Iris pigment epithelial cell (primary cell): ENCODE measurements at places on chromosomes 1 and 21.

DNA sequence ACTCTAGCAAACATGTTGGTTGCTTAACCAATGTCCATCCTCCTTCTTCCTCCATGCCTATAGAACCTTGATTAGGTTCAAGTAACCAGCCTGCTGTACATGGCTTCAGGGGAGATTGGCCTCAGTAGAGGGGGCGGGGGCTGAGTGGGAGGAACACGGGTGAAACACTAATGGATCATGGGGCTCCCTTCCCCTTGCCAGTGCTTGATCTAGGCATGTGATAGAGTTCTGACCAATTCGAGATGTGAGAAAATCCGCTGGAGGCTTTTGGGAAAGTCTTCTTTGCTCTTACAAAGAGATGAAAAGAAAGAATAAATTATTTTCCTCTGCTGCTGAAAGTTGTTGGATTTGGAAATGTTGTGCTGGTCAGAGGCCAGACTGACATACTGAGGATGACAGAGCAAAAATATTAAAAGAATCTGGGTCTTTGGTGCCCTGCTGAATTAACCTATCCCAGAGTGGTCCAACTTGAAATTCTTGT lies 5.2 kb upstream of the OTUD7B start:
- DNase-seq: no peak

- peak; percentile 69 for DNase-seq
These were observed 3.2 kb downstream of the PTP4A2 start for GRCh38 chr1:31934706-31935629.

GRCh38 chr1:232715154-232715553 lies 85.2 kb upstream of the SIPA1L2 start:
- DNase-seq: no peak

DNA sequence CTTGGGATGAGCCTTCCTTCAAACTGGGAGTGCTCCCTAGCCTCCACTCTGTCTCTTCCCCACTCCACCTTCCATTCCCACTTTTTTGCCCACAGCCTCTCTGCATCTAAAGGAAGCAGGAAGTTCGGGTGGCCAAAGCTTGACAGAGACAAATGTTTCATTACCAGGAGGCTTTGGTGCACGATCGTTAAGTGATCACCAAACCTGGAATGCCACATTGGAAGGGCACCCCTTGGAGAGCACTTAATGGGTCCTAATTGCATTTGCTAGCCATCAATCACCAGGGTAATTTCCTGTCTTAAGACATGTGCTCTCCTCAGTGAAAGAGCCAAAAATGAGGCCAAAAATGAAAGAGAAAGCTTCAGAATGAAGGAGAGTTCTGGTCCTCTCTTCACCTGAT lies 206.5 kb downstream of the TNR start:
- no peak for DNase-seq

- no peak for DNase-seq
These were observed 29.4 kb downstream of the NENF start for GRCh38 chr1:212461916-212462660.

GRCh38 chr1:6205849-6206519 lies at the start of gene RNF207:
Gene RNF207 (plus strand): TSS chr1:6206119. CDS start chr1:6206536, 417 bp downstream.
- DNase-seq: peak; percentile 77

DNA sequence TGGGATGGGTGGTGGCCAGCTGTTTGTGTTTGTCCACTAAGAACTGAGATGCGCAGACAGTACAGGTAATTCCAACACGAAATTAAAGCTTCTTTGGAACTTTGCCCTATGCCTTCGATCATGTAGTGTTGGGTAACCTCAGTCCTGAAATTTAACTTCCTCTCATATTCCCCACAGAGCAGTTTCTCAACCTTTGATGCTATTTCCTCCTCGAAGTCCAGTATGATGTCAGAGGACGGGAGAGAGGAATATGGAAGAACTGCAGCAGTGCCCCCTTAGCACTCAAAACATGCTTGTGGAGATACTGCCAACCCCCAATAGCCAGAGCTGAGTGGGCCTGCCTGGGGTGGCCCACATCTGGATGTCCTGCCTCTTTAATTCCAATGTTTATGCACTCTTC lies 3.6 kb downstream of the LPAR3 start:
- no peak for DNase-seq

GRCh38 chr21:45050345-45050796 lies 24.0 kb upstream of the ADARB1 start:
- DNase-seq: peak; percentile 46

DNA sequence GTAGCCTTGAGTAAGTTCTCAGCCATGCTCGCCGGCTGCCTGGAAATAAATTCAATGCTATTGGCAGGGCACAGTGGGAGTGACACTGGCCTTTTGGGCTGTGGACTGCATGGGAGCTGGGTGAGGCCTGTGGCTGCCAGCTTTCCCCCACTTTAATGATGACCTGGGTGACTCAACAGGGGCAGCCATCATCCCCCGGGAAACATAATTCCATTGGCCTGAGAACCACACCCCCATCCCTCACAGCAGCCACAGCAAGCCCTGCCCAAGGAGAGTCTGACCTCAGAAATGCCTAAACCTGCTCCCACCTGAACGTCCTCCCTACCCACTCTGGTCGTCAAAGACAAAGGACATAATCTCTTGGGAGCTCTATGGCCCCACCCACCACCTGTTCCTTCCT lies 384.0 kb downstream of the LTN1 start:
- DNase-seq: no peak

DNA sequence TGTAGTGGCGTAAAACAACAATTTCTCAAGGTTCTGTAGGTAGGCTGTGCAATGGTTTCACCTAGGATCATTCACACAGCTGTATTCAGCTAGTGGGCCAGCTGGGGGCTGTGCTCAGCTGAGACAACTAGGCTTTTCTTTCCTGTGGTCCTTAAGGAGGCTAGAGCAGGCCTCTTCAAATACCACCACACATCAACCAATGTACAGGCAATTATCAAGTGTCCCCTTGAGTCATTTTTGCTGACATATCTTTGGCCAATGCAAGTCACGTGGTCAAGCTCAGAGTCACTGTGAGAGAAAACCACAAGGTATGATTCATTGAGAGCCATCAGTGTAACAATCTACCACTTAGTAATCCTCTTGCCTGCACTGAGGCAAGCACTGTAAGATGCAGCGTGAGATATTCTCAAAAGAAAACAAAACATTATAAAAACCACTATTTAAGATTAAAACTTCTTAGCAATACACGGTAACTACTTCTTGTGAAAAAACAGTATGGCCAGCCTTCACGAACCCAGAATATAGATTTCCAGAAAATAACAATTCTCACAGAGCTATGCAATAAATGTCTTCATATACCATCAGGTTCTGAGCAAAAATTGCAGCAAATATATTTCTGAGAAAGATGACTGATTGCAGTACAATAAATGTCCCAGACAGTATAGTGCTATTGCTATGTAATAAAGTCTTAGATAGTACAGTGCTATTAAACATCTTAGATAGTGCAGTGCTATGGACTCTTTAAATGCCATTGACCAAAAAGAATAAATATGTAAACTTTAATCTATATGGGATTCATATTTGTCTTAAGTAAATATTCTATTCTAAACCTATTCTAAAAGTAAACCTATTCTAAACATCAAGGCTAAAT lies 55.3 kb downstream of the NME7 start:
- peak; percentile 98 for DNase-seq

DNA sequence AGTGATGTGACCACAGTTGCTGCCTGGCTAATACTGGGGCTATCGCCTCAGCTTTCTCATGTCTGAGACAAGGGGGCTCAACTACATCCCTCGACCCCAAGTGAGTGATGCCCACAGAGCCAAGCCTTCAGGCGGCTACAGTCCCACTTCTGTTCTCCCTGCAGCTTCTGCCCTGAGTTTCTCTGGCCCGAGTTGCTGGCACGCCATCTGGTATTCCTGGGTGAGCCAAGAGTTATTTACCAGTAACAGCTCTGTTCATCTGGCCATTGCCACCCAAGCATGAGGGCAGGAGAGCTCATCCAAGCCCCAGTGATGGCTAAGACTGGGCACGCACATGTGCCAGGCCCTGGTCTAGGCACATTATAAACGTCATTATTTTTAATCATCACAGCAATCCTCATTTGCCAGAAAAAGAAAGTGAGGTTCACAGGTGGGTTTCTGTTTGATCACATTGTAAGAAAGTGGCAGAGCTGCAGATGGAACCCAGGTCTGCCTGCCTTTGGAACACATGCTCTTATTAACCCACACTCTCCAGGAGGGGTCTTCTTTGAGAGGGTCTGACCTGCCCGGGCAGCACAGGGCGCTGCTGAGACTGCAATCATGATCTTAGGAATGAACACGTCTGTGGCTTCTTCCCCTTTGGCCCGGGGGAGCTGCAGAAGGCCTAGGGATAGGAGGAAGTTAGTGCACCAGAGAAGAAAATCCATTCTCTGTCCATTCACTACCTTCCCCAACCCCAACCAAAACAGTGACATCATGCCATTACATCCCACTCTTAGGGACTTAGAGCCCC lies 27.5 kb downstream of the KCND3 start:
- no peak for DNase-seq

DNA sequence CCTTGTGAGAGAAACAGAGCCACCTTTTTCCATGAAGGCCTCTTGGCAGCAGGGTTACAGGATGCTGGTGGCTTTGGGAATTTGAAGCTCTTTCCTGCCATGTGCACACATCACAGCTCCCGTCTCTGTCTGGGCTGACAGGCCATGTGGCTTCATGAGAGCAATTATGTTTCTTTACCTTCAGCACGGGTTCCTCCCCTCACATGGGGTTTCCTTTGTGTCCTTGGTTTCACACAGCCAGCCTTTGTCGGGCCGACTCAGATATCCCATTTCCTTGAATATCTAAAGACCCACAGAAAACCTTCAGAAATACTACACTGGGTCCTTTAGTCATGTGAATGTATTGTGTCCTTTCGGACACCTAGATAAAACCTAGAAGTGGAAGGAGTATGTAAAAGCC lies 7.1 kb downstream of the CLIC6 start:
- no peak for DNase-seq

DNA sequence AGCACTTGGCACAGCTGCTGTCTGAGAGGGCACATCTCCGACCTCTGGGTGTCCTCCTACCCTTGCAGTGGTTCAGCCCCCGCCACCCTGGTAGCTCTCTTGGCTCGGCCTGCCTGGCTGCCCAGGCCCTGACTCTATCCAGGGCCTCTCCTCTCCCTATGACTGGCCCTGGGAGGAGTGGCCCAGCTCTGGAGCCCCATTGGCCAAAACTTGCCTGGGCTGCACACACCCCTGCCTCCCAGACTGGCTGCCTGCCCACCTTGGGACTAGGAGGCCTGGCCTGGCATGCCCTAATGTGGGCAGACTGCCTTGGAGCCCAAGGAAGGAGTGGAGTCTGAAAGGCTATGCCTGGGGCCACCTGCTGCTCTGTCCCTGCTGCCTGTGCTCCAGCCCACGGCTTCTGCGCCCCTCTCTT lies 33.6 kb downstream of the ACOT11 start:
- DNase-seq: peak; percentile 56

- DNase-seq: no peak
These were observed 52.1 kb upstream of the SCMH1 start for GRCh38 chr1:41294216-41294615.

DNA sequence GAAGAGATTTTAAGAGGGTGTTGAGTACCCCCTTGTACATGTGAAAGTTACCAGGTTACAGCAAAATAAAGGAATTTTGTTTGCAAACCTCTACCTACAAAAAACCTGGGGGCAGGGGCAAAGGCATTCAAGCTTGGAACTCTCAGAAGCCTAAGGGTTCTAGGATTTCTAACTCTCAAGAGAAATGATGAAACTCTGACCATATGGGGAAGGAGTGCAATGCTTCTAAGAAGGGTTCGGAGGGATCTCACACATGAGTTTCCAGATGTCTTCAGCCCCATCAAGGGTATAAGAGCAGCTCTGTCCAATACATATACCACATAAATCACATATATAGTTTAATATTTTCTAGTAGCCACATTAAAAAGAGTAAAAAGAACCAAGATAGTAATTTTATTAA lies 7.3 kb upstream of the FCGR2A start:
- no peak for DNase-seq

DNA sequence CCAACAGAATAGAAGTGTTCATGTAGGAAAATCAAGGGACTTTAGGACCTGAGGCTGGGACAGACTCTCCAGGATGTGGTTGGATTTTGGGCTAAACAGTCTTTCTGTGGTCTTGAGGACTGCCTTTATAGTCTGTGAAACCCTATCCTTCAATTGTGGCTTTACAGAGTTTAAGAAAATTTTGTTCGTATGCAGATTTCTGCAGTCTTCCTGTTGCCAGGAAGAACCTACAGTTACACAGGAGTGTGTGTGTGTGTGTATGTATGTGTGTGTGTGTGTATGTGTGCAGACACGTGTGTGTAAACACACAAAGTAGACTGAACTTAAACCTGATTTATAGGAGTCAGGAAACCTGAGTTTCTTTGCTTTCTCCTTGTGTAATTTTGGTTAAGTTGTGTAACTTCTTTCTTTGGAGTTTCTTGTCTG lies 22.8 kb downstream of the NEK7 start:
- peak; percentile 61 for DNase-seq

- no peak for DNase-seq
These were observed 10.5 kb upstream of the SPEN start for GRCh38 chr1:15836772-15837669.

GRCh38 chr1:158203693-158204457 lies 23.2 kb downstream of the CD1D start:
- peak; percentile 63 for DNase-seq

- peak; percentile 78 for DNase-seq
These were observed 8.0 kb upstream of the NIBAN1 start for GRCh38 chr1:184982002-184982954.

GRCh38 chr1:219086956-219087469 lies 86.7 kb upstream of the LYPLAL1 start:
- peak; percentile 50 for DNase-seq

DNA sequence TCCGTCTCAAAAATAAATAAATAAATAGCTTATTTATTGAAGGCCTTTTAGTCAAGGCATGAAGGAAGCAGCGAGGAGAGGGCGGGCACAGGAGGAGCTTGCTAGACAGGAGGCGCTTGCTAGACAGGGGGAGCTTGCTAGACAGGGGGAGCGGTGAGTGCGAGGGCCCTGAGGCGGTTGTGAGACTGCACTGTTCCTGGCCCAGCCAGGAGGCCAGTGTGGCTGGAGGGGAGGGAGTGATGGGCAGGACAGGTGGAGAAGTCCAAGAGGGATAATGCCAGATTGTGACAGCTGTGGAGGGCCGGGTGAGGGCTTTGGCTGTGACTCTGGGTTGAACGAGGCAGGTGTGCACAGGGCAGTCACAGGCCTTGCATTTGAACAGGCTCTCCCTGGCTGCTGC lies 18.2 kb downstream of the KIF17 start:
- no peak for DNase-seq

DNA sequence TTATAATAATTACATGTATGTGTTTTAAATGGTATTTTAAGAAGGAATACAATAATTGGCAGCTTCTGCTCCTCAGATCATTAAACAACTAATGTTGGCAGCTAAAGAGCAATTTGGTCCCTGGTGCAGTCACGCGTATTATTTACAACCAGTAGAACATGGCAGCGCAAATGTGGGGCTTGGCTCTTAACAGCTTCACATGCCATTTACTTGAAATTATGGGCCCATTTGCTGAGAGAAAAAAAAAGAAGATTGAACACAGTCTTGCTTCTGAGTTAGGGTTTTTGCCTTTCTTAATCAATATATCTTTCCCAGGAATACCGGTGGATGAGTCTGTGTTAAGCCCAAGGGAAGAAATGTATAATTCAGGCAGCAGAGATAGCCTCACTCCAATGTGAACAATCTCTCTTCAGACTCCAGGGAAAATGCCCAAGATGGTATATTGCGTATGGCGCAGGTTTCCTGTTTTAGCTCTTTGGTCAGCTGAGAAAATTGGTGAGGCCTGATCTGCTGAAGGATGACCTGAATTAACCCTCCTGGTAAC lies 174.5 kb downstream of the DISC1 start:
- no peak for DNase-seq

- no peak for DNase-seq
These were observed 18.6 kb upstream of the HSPG2 start for GRCh38 chr1:21955501-21956281.

GRCh38 chr1:94329276-94329675 lies 88.9 kb upstream of the ABCD3 start:
- DNase-seq: peak; percentile 60
